NCI-H1694 treated with DMSO at 0.1 percent for 48 hours (cell line): ENCODE measurements at places on chromosomes 16 and 17.

DNA sequence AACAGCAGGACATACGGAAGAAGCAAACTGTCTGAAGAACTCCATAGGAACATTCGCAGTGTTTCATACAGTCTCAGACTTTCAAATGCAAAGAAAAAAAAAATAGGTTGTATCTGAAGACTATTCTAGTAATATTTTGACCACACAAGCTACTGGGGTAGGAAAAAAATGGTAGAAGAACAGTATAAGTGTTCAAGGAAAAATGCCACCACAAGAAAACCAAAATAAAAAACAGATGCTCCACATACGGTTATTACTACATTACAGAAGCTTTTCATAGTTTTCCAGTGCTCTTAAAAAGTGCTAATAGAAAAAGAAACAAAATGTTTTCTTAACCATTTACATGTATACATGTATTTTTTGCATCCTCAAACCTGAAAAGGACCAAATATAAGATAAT is 3.7 kb downstream of the NCOR1 start:
- DNase-seq: no peak

- DNase-seq: no peak
These were observed 110.8 kb upstream of the SMURF2 start for GRCh38 chr17:64772845-64773299.

DNA sequence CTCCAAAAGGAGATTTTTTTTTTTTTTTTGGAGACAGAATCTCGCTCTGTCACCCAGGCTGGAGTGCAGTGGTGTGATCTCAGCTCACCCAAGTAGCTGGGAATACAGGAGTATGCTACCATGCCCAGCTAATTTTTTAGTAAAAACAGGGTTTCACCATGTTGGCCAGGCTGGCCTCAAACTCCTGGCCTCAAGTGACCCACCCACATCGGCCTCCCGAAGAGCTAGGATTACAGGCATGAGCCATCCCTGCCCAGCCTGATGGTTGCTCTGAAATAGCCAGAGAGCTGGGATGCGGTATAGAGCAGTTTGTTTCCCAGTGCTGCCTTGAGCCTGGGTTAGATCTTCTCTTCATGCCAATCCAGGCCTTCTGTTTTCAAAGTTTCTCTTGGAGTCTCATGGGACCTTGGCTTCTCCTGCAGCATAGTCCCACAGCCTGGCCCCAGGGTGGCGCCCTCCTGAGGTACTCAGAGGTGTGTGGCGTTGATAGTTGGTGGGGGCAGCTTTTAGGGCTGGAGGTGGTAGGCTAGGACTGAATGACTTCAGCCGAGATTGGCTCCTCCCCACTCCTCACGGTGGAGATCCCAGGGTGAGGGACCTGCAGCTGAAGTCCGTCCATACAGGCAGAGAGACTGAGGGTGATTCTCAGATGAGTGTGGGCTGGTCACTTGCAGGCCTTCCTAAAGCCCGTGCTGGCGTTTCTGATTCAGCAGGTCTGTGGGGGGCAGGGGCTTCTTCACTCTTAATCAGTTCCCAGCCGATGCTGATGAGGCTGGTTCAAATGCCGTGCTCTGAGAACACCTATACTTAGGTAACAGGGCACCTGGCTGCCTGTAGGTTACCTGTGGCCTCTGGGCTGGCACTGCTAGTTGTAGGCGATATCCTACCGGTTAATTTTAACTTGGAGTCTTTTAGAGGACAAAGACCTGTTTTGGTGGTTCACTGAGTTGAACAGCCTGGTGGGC is 52.0 kb downstream of the TNFRSF13B start:
- DNase-seq: no peak

GRCh38 chr16:69804297-69804696 is 42.2 kb downstream of the WWP2 start:
- DNase-seq: no peak

- DNase-seq: no peak
These were observed 18.2 kb downstream of the C16orf95 start for GRCh38 chr16:87298857-87299465.

DNA sequence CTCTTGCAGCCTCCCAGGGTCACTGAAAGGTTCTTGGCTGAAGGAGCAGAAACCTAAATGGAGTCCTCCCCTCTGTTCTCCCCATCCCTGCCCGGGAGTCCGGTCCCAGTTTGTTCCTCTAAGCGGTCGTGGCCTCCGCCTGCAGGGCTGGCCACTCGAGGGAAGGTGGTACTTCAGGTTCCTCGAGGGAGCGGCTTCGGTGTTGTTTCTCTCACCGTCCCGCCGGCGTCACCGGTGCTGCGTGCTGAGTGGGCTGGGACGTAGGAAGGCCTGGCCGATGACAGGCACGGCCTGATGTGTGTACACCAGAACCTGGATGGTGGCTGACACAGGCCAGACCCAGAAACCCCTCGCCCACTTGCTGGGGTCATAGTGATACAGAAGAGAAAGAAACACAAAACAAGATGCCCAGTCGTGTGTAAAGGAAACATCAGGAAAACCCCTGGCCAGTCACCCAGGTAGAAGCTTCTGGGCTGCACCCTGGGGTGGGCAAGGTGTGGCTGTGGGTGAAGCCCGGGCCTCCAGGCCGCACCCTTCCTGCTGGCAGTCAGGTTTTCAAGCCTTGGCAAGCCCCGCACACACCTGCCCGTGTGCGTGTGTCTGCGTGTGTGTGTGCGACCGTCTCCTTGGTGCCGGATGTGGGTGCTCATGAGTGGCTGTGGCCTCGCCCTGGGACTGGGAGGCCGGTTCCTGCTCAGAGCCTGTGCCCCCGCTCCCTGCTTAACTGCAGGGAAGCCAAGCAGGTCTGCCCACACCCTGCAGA is 52.0 kb downstream of the BAIAP2 start:
- DNase-seq: no peak

DNA sequence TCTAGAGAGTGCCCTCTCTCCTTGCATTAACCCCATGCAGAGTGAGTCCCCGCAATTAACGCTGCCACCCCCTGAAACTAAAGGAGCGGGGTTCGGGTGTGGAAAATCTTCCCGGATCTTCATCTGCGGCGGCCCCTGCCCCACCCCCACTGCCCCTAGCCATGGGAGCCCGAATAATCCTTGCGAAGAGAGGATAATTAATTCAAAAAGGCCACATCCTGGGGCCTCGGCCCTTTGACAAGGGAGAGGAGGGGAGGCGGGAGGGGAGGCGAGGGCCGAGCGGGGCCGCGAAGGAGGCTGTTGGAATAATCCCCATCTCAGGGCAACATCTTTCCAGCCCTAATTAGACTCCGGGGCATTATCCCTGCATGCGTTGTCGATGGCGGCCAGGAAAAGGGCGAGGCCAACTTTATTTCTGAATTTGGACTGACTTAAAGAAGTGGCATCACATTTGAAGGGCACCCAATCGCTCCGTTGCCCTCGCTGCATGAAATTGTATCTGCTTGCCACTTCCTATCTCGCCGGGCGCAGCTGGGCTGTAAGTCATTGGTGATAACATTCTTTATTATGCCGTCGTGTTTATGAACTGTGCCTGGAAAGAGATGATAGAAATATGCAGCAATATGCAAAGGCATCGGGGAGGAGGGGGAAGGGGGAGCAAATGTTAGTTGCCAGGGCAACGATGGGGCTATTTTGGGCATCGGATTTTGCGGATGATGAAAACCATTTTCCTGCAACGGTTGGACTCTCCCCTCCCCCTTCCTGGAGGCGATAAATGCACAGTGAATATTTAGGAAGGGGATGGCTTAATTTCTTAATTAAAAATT is 387.1 kb upstream of the TNRC6C start:
- DNase-seq: no peak

- no peak for DNase-seq
These were observed 14.1 kb downstream of the ODF4 start for GRCh38 chr17:8353736-8354135.

DNA sequence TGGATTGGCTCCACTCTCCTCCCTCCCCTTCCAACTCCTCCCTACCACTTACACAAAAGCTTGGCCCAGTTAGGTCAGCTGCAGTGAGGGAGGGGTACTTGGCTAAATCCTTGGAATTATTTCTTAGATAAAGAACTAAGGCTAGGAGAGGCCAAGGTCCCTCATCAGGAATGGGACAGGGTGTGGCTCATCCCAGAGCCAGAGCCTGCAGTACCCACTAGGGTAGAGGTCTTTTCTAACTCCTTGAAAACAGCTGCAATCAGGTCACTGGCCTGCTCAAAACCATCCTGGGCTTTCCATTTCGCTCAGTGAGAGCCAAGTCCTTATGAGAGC is 1.9 kb upstream of the SLC46A1 start:
- no peak for DNase-seq

- no peak for DNase-seq
These were observed 53.6 kb upstream of the ICAM2 start for GRCh38 chr17:64073771-64074703.

- DNase-seq: no peak
These were observed 5.6 kb upstream of the HSBP1 start for GRCh38 chr16:83802135-83802534.

DNA sequence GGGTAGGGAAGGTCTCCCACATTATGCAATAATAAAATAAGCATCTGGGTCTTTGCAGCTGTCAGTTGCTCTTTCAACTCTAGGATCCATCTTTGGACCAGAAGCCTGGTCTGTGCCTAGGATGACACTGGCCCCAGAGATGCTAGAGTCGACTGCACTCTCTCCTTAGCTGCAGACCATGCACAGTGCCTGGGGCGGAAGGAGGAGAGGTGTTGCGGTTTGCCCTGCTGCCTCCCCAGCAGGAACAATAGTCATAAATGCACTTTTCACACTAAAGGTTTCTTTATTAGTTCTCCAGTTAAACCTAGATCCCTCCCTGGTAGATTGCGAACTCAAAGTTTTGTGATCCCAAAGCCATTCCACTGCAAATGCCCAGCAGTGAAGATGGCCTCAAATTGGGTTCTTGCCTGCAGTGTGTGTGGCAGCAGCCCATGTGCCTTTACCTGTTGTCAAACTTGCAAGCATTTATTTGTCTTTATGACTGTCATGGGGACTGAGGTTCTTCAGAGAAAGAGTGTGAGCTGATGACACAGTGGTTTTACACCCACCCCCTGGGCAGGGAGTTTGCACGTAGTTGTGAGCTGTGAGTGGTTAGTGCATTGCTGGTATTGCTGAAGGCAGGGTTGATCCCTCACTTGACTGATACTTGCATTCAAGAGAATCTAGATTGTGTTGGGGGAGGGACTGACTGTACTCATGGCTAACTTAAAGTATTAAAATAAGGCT is 10.3 kb downstream of the ATXN1L start:
- DNase-seq: no peak

DNA sequence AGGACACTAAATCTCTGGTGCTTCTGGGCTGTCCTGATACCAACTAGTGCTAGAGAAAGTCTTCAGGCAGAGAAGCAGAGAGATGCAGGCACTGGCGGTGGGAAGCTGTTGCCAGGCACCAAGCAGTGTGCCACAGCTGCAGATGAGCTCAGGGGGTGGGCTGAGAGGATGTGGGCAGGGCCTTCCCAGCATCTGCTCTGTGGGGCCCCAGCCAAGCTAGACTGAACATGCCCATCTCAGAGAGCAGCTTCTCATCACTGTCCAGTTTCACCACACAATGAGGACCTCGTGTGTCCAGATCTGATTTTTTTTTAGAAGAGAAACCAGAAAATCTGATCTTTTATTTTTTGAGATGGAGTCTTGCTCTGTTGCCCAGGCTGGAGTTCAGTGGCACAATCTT is 17.1 kb downstream of the PSKH1 start:
- DNase-seq: peak; percentile 26
